ENCODE measurements at places on chromosomes 13 and 19. TPM values are rescaled to one million over a fixed set of nuclear protein-coding genes. Genes with fewer than 3 reads are reported as not detected.

DNA sequence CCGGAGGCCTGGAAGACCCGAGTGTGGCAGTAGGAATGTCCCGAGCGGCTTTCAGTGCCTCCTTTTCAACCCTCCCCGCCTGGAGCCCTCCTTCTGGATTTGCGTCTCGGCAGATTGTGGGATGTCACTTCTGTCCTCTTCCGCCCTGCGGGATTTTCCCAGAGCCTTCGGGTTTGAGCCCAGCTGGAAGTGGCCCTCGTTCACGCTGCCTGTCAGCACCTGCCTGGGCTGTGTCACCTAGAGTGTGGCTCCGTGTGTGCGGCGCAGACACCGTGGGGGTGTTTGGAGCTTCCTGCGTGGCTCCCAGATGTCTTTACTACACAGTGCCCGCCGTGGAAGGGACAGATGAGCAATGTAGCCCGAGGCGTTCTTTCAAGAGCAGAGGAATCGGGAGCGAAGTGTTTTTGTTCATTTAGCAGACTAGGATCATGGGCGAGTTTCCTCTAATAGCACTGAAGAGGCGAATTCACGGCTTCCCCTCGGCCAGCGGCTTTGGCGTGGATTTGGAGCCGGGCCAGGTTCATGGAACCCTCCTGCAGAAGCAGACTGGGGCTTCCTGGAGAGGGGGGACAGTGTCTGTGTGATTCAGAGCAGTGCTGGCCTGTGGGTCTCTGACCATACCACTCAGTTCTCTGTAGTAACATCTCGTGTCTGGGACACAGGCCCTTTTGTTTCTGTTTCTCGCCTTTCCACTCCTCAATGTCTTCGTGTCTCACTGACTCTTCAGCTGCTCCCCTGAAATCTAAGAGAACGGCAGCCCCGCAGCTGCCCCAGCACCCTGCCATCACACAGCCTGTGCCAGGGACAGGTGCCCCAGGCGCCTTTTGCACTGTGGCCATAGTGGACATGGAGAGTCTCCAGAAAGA, 68.0 kb downstream of the KDM4B start:
- peak; percentile 35 for DNase-seq

NLRP11 gene
- not detected for polyA plus RNA-seq

MYCBP2 gene
- 77.4 TPM for polyA plus RNA-seq

DNA sequence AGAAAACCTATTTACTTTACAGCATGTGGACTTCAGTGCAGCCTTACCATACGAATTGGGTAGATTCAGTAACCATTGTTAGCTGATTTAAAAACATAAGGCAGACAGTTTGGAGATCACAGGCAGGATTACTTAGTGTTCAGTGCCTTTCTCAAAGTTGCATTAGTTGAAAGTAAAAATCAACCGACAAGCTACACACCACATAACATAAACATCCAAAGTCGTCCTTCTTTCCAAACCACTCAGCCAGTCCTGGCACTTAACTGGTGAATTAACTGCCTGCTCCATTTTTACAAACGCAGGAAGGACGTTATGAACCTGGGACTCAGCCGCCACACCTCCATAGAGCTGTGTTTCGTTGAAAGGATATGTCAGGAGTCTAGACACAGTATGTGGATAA, 91.4 kb downstream of the COL4A1 start:
- DNase-seq = no peak

FSD1 gene
- polyA plus RNA-seq = 0.94 TPM

NALCN gene
- polyA plus RNA-seq = 0.95 TPM

COX6B2 gene
- polyA plus RNA-seq = 0.14 TPM

DNA sequence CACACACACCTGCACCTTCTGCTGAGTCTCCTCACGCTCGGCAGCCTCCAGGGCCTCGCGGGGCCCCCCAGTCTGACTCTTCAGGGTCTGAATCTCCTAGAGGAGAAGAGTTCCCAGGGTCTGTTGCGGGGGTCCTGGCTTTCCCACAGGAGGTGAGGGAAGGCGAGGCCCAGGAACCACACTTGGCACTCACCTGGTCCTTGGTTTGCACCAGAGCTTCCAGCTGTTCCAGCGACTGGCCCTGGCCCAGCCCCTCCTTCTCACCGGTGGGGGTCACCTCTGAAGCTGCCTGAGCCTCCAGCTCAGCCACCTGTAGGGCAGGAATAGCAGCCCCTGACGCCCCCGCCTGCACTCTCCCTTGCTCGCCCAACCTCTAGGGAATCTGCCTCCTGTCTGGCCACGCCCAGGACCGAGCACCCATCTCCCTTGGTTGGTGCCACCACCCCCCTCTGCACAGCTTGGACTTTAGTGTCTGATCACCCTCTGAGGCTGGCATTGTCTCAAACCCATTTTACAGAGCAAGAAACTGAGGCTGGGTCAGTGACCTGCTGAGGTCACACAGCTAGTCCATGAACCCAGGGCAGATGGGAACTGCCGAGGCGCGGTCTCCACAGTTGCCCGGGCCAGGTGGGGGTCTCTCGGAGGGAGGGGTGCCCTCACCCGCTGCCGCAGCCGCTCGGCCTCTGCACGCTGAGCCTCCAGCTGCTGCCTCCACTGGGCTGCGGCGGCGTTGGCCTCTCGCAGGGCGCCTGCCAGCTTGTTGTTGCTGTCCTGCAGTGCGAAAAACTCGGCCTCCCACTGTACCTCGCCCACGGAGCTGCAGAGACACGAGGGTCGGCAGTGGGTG, 9.5 kb downstream of the HOMER3 start:
- DNase-seq = no peak

- DNase-seq = no peak
Observed at GRCh38 chr13:22561581-22561980, 619.2 kb upstream of the SGCG start.

GRCh38 chr13:73656863-73657262, 477.3 kb downstream of the KLF12 start:
- DNase-seq = no peak

GRCh38 chr13:19695829-19696228, 62.4 kb downstream of the MPHOSPH8 start:
- DNase-seq = no peak

DNA sequence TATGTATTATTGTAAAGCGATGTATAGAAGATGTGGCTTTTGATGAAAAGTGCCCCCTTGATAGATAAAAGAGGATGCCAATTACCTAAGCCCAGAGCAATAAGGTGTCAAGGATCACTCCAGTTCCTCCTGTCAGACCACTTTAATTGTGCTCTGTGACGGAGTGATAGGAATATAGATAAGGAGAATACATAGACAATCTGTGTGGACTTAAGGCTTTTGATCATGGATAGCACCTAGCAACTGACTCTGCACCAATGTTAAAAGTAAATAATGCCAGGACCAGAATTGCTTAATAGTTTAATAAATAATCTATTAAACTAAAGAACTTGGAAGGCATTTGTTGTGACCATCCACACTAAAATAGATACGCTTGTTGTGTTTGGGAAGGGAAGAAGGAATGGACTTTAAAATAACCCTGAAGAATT, 390.7 kb upstream of the ARGLU1 start:
- DNase-seq = no peak

MTRF1 gene
- polyA plus RNA-seq = 26.1 TPM

POLRMT gene
- 46.0 TPM for polyA plus RNA-seq

- no peak for DNase-seq
Observed at GRCh38 chr13:57813651-57814050, 182.1 kb downstream of the PCDH17 start.

GRCh38 chr19:35797663-35798062, 15.0 kb downstream of the PRODH2 start:
- no peak for DNase-seq

- DNase-seq = no peak
Observed at GRCh38 chr19:17575871-17576757, 20.7 kb downstream of the COLGALT1 start.

- no peak for DNase-seq
Observed at GRCh38 chr13:113150550-113151365, 7.7 kb upstream of the PROZ start.

- DNase-seq = no peak
Observed at GRCh38 chr13:71015021-71015420, 852.0 kb downstream of the DACH1 start.

CGB5 gene
- polyA plus RNA-seq = not detected

DNA sequence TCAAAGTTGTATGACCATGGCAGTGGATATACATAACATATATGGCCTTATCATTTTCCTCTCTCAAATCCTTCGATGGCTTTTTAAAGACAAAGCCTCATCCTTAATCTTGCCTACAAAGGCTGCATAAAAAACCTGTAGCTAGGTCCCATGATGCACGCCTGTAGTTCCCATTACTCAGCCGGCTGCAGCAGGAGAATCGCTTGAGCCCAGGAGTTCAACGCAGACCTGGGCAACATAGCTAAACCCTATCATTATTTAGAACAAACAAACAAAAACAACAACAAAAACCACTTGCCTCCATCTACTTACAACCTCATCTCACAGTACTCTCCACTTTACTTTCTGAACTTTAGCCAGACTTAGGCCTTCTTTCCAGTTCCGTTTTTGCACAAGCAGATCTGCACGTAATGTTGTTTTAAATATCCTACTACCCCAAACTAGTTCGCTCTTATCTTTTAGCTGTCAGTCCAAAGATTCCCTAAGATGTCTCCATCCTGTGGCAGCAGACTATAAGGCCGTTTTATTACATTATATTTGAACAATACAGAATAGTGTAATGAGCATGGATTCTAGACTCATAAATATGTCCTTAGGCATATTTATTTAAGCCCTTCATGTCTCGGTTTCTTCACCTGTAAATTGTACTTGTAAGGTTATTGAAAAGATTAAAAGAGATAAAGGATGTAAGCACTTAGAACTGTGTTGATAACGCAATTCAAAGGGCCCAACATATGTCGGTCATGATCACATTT, 969 bp upstream of the POMP start:
- DNase-seq = no peak

CEACAM3 gene
- 0.21 TPM for polyA plus RNA-seq

GAPDHS gene
- not detected for polyA plus RNA-seq

RPL21 gene
- 918 TPM for polyA plus RNA-seq

DNA sequence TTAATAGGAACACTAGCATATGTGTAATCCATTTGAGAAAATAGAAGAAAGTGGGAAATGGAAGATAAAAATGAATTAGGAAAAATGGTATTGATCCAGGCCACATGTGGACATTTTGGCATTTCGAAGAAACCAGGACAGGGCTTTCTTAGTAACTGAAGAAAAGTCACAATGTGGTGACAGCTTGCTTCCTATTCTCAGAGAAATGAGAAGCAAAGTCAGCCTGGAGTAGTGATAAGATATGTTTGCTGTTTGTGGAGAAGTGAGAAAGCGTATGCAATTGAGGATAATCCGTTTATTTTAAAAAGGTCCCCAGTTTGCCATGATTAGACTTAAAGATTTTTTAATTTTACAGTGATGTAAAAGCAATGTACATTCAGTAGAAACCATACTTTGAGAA, 127.9 kb downstream of the SLITRK6 start:
- DNase-seq = no peak

- DNase-seq = no peak
Observed at GRCh38 chr13:47017476-47017875, 120.6 kb upstream of the HTR2A start.

- DNase-seq = no peak
Observed at GRCh38 chr13:83880275-83881139, 1.8 kb downstream of the SLITRK1 start.

GRCh38 chr19:46634656-46635218, 1.3 kb downstream of the GNG8 start:
- no peak for DNase-seq

DNA sequence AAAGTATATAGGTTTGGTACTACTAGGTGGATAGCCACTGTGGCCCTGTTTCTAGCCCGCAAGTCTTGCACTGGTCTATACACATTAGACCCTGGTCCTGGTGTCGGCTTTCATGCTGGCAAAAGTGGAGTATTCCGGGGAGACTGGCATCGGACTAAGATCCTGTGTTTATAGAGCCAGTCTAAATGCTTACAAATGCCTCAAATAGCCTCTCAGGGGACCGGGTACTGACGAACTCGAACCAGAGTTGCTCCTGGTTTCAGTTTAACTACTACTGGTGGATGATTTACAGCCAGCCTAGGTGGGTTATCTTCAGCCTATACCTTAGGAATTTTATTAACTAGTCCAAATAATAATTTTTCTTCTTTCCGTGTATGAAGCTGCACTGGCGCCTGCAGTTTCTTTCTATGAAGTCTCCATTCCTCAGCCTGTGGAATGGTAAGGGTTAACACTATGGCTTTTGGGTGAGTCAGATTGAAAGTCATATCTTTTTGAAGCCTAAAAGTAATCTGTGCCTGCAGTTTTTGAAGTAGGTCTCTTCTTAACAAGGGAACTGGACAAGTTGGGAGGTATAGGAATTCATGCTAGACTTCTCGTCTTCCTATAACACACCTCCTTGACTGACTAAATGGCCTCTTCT, 51.3 kb downstream of the OR10H4 start:
- DNase-seq = no peak

GRCh38 chr19:49019242-49019932, 2.5 kb upstream of the LHB start:
- no peak for DNase-seq

ADAT3 gene
- 1.4 TPM for polyA plus RNA-seq

DNA sequence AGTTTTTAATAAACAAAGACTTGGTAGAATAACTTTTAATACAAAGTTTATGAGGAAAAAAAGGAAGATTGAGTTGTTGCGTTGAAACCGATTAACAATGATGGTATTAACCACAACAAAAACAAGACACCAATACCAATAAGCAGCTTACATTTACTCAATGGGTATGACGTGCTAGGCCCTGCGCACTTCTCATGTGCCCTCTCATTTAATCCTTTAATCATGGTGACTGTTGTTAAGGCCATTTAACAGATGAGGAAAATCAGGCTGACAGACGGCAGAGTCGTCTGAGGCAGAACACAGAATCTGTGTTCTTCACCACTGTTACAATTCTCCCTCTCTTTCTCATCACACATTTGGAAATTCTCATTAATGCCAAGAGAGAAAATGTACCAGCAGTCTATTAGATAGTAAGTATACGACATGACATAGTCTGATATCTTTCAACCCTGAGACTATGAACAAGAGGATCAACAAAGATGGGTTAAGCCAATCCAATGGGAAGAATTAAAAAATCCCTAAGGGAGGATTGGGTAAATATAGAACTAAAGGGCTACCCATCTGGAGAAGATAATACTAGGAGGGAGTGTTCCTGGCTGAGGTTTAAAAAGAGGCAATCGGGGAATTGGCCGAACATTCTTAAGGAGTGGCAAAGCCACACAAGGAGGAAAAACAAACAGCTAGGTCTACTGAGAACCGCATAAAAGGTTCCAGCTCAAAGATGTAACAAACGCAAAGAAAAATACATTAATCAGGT, 54.0 kb downstream of the DOCK9 start:
- no peak for DNase-seq

Measured in right lung (tissue), 10 donors.